Left forelimb (tissue), 1 donor: ENCODE measurements at places on chromosomes 2 and 18.

- DNase-seq, result no peak
These were observed 62.0 kb downstream of the IKZF2 start for GRCh38 chr2:213089438-213089837.

DNA sequence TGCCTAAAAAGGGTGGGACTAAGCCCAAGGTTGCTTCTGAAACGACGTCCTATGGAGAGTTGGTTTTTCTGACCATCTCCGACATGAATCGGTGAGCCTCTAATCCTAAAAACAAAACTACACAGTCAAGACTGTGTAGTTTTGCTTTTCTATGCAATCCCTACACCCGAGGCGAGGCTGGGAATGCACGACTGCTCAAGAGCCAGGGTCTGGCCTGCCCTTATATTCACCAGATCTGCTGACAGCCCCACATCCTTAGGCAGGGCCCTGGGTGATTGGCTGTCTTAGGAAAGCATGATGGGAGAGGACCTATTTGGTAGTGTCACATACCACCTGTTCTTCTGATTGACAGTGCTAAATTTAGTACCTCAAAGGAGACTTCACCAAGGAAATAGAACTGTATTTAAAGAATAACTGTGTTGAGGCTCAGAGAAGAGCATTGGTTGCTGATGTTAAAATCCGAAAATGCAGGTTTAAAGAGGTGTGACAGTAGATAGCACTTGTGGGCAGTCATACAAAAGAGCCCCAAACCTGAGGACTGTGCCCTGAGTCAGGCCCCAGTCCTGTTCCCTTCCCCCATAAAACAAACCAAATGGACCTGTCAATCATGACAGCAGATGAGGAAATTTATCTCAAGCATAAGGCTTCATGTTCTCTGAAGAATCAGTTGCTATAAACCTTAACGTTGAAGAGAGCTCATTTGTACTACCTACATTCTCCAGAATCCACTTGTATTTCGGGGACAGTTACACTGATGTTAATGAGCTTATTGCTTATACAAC, at the start of gene TTN:
Gene TTN (minus strand): TSS at position 197 of the 782 bp plus-strand sequence. CDS start 2,781 bp downstream, outside the sequence.
- no peak for DNase-seq

DNA sequence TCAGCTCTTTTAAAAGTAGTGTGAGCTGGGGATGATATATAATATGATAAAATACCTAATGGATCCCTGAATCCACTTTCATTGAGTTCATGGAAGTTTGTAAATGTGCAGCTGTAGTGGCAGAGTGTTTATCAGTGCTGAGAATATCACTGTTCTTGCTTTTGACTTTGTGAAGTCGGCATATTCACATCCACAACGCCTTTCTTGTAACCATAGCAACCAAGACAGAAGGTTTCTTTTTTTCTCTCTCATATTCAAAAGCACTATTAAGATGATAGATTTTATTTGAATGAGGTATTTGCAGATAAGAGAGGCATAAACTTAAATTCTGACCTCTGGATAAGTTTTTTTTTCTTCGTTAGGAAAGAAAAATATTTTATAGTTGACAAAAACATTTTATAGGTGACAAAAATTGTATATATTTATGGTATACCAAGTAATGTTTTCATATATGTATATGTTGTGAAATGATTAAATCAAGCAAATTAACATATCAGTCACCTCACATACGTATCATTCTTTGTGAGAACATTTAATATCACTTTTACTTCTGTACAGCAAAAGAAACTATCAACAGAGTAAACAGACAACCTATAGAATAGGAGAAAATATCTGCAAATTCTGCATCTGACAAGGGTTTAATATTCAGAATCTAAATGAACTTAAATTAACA, 130.0 kb downstream of the PLCL1 start:
- DNase-seq, result no peak

- no peak for DNase-seq
These were observed 37.4 kb upstream of the ADCYAP1 start for GRCh38 chr18:867257-867656.

DNA sequence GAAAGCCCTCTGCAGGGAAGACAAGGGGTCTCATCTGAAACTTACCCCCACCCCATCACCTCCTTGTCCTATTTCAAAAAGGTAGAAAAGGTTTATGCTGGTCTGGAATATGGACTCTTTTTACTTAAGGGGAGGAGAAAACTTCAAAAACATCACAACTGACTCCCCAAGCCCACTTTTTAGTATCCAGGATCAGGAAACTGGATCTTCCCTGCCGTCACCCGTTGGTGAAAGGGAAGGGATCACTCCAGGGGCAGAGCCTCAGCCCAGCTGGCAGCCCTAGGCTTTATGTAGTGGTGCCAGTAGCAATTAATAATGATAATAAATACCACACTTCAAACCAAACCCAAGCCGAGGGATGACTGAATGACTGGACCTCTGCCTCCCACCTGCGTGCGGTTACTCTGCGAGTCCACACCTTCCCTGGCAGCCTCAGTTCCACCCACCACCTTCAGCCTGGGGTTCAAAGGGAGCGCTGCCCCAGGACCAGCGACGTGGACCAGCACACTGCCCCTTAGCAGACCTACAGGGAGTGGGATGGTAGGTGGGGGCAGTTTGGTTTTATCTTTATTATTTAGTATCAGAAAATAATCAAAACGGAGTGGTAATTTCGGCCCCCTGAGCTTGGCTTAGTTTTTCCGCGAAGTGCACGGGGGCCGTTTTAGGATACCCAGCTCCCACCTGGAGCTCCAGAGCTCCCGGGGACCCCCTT, 4.9 kb upstream of the GATA6 start:
- no peak for DNase-seq

DNA sequence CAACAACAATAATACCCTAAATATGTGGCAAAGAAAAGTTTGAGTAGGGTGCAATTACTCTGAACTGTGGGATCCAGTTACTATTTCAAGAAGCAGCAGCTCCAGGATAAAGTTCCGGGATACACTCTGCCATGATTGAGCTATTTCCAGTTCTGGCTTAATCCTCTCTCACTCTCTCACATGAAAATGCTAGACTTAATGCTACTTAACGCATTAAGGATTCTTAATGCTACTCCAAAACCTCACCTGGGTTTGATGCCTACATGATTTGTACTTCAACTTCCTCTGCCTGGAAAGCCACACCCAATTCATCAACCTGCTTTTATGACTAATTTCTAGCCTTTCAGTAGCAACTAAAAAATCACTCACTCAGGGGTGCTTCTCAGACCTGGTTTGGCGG, 151.1 kb upstream of the HNMT start:
- no peak for DNase-seq

DNA sequence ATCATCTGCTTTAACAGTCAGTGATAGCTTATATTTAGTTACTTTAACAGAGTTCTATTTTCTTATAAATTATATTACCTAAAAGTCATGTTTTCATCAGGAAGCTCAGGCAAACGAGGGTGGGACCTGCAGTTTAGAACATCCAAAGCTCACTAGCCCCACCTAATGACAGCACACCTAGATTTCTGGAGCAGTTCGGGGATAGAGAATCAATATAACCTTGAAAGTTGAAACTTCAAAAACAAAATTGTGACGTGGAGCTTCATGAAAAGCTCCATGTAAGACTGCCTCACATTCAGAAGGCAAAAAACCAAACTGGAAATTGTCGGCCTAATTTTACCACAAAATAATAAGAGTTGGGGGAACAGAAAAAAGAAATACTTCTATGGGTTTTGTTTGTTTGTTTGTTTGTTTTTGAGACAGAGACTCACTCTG, 185.9 kb upstream of the CCDC150 start:
- no peak for DNase-seq

DNA sequence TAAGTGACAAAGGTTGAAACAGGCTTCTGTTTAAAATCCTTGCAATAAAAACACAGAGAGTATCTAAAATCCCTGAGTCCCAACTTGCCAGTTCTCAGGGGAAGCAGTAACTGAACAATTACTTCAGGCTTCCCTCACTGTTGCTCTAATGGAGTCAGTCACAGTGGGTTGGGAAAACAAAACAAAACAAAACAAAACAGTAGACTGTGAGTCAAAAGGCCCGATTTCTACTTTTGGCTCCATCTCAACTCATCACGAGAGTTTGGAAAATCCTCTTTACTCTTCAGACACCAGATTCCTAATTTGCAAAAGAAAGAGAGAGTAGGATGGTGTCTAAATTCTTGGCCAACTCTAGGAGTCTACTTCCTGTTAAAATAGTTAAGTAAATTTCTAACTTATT, 1.1 kb downstream of the FSHR start:
- no peak for DNase-seq

- no peak for DNase-seq
These were observed 204.7 kb upstream of the PID1 start for GRCh38 chr2:229475778-229476177.

DNA sequence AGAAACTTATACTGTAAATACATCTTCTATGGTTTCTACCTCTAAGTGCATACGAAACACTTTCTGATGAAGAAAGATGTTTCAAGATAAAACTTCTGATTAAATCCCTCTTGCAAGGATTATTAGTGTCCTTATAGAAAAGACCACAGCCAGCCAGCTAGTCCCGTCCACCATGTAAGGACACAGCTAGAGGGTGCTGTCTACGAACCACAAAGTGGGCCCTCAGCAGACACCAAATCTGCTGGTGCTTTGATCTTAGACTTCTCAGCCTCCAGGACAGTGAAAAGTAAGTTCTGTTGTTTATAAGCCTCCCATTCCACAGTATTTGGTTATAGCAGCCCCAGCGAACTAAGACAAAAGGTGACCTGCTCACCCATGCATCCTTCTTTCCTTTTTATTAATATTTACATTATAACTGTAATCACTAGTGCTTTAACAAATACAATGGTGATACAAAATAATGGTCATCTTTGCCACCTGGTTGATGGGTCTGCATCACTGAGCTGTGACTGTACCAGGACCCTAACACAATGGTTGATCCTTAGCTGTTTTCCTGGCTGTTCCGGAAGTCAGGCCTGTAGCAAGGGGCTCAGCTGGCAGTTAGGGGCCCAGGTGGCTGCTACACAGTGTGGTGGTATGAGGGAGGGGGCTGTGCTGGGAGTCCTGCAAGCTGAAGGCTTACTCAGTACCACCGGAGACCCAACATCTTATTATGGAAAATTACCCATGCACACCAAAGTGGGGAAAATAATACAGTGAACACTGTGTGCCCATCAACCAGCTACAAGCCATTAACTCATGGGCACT, 108.5 kb upstream of the SMAD7 start:
- no peak for DNase-seq

DNA sequence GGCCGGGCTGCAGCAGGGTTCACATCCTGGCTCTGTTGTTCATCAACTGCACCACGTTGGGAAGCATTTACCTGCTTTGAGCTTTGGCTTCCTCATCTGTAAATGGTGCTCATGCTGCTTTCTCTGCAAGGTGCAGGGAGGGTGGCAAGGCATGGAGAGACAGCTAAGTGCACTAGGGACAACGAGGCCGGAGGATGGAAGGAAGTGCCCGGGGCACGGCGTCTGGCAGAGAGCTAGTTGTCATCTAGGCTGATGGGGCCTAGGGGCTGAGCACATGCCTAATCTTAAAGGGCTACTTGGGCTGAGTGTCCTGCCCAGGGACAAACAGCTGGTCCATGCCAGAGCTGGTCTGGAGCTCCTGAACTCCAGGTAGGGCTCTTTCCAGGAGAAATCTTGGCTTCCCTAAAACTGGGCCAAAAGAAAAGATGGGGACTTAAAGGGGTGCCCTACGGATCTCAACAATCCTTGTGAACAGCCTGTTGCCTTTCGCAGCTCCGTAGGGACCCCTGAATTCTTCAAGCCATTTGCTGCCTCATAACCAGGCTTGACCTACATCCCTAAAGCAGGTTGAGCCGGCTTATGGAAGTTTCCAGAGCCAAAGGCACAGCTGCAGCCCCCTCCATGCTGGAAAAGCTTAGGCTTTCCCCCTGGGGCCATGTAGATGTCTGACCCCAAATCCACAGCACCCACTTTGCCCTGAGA, 130.8 kb downstream of the SMAD7 start:
- peak; percentile 22 for DNase-seq

DNA sequence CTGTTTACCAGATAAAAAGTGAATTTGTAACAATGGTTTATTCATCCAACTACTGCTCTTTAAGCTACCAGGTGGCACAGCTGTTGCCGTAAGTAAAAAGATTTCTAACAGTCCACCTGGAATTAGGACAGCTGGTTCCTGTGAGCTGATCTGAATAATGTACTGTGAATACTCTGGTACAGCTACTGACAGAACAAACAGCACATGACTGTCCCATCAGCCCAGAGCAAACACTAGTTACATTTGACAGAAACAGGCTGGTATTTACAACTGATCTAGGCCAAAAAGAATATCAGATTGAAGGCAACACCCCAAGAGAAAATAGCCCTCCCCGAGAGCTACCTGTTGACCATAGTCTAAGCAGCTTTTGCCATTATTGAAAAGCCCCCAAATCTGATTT, 840.4 kb downstream of the CPS1 start:
- no peak for DNase-seq

GRCh38 chr2:190979906-190980629, 33.9 kb downstream of the STAT1 start:
- peak; percentile 67 for DNase-seq

DNA sequence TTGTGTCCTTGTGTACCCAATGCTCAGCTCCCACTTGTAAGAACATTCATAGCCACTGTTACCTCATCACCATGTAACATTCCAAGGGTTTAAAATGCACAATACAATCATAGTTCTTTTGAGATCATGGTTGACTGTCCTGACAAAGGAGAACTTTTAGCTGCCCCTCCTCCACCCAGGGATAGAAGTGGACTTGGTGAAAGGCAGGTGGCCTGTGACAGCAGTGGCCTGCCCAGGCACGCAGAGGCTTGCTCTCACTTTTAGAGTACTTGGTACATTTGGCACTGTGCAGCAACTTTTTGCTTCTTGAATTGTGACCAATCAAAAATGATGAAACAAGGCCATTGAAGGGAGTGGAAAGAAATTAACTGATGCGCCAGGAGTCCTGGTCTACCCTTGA, 108.7 kb downstream of the ANKRD44 start:
- no peak for DNase-seq

DNA sequence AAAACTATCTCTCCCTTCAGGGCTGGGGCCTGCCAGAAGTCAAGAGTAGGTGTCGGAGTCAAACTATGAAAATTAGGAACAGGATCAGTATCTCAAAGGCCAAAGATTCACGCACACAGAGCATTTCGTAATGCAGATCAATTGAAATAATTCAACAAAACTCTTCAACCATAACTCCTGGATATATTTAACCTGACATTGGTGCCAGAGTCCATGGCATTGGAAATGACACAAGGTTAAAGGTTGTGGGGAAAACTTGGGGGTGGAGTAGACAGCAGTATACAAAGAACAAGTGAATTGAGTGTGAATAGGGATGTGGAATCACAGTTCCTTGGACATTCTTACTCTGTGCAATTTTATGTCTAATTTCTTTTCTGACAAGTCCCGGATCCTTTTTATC, 788.0 kb upstream of the GYPC start:
- no peak for DNase-seq

- no peak for DNase-seq
These were observed 322.5 kb downstream of the ARHGAP15 start for GRCh38 chr2:143451642-143452281.

GRCh38 chr2:1237783-1238182, 175.5 kb upstream of the TPO start:
- no peak for DNase-seq

- DNase-seq, result no peak
These were observed 386.7 kb downstream of the TGIF1 start for GRCh38 chr18:3836483-3837335.
